ENCODE measurements at places on chromosomes 1 and 21.

- DNase-seq, result peak; percentile 37
These were observed 36.9 kb upstream of the HIVEP3 start for GRCh38 chr1:41955461-41956159.

GRCh38 chr1:20792196-20792595, 5.1 kb upstream of the HP1BP3 start:
- DNase-seq, result peak; percentile 67

DNA sequence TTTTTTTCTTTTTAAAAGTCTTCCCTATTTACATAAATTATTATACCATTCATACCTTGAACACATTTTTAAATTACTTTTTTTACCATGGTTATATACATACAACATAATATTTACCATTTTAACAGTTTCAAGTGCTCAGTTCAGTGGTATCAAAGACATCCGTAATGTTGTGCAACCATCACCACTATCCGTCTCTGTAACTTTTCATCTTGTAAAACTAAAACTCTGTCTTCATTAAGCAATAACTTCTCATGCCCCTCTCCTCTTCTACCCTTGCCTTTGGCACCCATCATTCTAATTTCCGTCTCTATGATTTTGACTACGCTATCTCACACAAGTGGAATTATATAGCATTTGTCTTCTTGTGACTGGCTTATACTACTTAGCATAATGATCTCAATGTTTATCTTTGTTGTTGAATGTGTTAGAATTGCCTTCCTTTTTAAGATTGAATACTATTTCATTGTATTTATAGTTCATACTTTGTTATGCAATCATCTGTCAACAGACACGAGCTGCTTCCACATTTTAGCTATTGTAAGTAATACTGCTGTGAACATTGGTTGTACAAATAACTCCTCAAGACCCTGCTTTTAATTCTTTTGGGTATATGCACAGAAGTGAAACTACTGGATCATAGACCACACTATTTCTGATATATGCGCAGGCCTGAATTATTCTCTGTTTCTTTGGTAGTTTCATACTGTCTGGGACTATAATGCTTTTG, 689.5 kb upstream of the NCAM2 start:
- no peak for DNase-seq

GRCh38 chr1:8169364-8170058, 143.4 kb upstream of the ERRFI1 start:
- DNase-seq, result peak; percentile 66

DNA sequence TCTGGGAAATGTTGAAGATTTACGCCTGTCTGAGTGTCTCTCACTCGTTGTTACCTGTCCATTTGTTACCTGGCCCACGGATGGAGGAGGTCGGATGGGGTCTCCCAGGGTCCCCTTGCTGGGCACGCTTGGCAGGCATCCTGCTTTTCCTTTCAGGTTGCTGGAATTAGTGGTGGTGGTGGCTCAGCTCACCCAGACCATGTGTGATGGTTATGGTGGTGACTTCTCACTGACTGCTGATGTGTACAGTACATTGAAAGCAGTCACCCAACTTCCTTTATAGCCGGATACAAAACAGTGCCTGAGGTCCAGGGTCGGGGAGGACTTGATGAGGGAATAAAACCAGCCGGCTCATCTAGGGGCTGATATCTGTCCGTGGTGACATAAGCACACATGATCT, 19.5 kb downstream of the MAPKAPK2 start:
- DNase-seq, result no peak

DNA sequence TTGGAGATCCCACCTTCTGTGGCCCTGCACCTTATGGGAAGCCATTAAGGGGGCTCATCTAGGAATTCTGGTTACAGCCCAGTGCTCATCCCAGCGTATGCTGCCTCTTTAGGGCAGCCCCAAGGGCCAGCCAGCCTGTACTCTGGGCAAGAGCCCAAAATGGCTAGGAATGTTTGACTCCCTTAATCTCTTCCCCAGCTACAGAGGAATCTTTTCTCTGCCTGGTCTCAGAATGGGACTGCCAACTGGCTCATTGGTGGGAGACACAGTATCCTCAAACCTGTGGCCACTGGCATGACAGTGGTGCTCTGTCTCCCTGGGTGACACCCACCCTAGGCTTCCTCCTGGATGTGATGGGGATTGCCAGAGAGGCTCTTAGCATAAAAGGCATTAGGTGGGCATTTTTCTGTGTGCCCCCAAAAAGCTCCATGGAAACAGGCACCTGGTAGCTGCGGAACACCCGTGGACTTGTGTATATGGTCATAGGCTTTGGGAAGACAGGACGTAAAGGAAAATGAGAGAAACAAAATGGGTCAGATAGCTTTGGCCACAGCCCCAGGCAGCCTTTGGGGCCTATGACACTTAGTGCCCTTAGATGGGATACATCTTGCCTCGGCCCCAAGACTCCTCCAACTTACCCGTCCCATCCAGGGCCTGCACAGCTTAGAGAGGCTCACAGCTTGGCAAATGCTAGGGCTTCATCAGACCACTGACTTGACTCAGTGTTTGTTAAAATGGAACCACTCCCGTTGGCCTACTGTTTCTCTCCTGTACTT, 6.9 kb downstream of the TMEM81 start:
- DNase-seq, result no peak

DNA sequence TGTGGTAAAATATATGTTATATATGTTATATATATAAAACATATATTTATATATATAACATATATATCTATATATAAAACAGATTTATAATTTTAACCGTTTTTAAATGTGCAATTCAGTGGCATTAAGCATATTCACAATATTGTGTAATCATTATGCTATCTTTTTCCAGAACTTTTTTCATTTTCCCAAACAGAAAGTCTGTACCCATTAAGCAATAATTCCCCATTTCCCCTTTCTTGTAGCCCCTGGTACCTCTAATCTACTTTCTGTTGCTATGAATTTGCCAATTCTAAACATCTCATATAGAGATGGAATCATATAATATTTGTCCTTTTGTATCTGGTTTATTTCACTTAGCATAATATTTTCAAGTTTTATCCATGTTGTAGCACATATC, 10.7 kb upstream of the ARHGEF11 start:
- no peak for DNase-seq

GRCh38 chr1:199116488-199116887, 477.6 kb downstream of the PTPRC start:
- no peak for DNase-seq

GRCh38 chr1:246698466-246699094, 25.6 kb upstream of the SCCPDH start:
- DNase-seq, result no peak
